CD4-positive, alpha-beta T cell treated with Interleukin-17A for 4 hours (primary cell): ENCODE measurements at places on chromosomes 12 and 14.

- DNase-seq, result peak; percentile 47
Observed at GRCh38 chr12:48542300-48542928, 17.0 kb downstream of the OR8S1 start.

DNA sequence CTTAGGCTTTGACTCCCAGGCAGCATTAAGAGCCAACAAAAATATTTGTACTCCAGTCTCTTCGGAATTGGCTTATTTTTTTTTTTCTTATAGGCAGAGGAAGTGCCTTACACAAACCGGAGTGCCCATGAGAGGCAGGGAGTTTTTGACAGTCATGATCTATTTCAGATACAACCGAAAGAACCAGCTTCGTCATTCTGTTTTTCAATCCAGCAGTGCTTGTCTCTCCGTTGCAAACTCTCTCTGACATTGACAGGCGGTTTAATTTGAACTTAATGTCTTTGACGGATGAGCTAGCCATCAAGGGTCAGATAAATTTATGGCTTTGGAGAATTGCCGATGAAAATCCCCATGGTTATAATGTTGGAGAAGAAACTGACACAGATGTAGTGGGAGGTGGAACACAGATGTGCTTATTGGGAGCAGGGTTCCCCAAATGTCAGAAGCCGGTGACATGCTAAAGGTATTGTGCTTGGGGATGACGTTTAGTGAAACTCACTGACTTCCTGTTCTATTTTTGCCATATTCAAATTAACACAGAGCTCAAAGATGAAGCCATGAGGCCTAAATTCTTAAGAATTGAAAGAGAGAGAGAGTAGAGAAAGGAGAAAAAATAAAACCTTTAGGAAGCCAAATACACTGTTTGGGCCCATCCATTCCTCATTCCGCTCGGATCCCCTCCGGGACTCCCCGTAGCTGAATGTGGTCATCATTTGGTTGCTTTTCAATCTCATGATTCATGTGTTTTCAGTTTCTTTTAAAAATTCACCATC lies 59.7 kb downstream of the PLXNC1 start:
- peak; percentile 37 for DNase-seq

DNA sequence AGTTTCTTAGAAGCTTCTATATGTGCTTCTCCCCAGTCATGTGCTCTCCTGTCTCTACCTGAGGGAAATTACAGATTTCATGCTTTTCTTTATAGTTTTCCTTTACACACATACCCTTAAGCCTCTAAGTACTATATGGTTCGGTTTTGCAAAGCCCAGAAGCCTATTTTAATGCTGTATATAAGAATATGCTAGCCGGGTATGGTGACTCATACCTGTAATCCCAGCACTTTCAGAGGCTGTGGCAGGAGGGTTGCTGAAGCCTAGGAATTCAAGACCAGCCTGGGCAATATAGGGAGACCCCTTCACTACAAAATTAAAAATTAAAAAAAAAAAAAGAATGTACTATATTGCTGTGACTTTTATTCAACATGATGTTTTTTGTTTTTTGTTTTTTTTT lies 15.4 kb downstream of the DGLUCY start:
- no peak for DNase-seq

GRCh38 chr14:35750202-35750904 lies 58.7 kb downstream of the RALGAPA1 start:
- DNase-seq, result no peak

GRCh38 chr12:55957106-55957859 lies 8.6 kb downstream of the PMEL start:
- DNase-seq, result no peak

DNA sequence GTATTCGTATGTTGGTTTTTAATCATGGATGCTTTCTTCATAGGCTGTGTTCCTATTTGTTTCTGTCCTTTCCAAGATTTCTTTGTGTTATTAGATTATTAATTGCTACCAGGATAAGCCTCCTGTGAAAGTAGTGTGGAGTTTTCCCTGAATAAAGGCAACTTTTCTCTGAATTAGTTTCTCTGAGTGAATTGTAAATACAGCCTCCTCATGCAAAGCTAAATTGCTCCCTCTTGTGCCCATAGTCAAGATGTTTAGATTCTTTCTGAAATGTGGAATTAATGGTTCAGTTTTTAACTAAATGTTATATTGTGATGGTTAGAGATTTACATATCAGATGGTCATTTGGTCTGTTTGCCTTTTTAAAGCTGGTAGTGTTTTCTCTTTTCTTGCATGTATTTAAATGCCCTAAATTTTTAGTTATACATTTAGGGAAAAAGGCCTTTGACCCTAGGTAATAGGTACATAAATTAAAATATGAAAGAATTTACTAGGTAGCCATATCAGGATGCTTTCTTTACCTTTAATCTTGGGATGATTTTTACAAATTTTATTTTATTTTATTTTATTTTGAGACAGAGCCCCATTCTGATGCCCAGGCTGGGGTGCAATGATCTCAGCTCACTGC lies 8.9 kb downstream of the APAF1 start:
- DNase-seq, result peak; percentile 13

DNA sequence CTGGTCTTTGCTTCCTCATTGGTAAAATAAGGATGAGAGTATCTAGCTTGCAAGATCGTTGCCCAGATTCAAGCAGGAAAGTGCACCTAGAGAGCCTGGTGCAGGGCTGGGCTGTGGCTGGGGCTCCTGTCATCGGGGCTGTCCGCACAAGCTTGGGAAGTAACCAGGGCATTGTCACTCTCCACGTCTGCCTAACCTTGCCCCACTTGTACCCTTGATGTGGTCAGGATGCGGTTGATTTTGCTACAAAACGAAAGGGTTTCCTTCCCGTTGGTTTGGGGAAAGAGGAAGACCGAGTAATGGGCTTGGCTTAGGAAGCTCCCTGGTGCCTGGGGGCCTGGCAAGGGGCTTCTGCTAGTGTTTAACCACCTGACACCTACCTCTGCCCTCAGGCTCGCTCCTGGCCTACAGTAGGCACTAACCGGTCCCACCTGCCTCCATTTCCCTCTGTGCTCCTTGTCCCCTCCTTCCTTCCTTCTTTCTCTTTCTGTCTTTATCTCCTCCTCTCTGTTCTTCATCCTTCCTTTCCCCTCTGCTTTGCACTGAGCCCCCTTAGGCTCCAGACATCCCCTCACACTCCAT lies 21.8 kb downstream of the MVK start:
- DNase-seq, result peak; percentile 12

- no peak for DNase-seq
Observed at GRCh38 chr12:101616027-101616494, 21.3 kb downstream of the MYBPC1 start.

- no peak for DNase-seq
Observed at GRCh38 chr12:95517246-95517645, 34.0 kb downstream of the USP44 start.

GRCh38 chr12:20154052-20154451 lies 214.3 kb upstream of the PDE3A start:
- no peak for DNase-seq

DNA sequence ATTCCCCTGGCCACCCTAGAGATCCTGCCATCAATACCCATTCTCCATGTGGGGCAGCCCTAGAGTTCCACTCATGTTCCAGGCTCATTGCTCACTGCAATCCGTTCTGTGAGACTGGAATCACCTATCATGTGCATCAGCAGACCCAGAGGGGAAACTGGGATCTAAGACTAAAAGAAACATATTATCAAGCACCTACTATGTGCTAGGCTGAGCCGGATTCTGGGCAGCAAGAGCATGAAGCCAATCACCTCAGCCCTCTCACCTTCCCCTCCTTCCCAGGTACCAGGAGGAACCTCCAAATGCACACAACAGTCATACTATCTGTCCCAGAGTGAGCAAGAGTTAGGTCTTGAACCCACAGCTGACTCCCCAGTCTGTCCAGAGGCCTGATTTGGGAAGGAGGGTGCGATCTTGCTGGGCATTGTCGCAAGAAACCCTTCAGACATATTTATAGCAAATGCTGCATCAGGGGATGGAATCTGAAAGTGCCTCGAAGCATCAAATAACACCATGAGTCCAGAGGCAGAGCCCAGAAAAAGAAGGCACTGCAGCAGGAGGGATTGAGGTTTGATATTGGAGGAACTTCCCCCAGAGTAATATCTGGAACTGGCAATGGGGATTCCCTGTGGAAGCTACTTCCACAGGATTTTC lies 6.7 kb upstream of the CACNB3 start:
- no peak for DNase-seq

DNA sequence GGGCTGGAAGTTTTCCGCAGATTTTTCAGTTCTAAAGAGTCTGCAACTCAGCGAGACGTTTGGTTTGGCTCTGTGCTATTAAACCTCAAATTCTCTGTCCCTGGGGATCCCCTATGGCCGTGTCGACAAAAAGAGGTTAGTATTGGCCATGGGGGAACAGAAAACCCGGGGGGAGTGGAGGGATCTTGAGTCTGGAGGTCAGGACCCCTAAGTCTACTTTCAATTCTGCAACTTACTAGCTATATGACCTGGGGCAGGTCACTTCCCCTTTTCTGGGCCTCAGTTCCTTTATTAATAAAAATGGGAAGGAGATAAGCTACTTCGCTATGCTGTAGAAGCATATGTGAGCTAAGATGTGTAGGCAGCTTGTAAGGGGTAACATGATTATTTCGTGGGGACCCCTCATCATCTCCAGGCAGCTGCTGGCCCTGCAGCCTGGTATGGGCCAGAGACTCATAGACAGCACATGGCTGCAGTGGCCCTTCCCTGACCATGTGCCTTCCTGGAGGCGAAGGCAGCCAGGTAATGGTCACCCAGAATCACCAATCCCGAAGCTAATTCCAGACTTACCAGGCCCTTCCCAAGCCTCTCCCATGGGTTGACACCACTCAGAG lies 8.6 kb downstream of the ASB2 start:
- no peak for DNase-seq

- no peak for DNase-seq
Observed at GRCh38 chr12:89389755-89390661, 37.7 kb upstream of the DUSP6 start.

DNA sequence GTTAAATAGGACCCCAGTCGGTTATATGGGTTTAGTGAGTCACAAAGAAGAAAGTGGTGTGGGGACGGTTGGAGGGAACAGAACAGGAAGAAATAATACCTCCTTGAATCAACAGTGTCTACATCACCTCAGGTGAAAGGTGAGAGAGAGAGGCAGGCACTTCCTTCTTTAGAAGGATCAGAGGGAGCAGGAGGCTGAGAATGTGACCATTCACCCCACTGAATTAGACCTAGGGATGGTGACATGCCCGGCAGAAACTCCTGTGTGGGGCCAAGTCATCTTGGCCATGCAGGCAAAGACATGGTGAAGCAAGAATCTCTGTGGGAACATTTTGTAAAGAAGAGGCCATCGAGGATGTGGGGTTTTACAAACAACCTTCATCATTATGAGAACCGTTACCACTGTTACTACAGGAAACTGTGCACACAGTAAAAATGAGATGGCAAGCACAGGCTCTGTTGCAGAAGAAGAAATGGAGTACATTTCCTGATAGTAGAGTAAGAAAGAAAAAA lies 1196.9 kb downstream of the VRK1 start:
- DNase-seq, result peak; percentile 57

DNA sequence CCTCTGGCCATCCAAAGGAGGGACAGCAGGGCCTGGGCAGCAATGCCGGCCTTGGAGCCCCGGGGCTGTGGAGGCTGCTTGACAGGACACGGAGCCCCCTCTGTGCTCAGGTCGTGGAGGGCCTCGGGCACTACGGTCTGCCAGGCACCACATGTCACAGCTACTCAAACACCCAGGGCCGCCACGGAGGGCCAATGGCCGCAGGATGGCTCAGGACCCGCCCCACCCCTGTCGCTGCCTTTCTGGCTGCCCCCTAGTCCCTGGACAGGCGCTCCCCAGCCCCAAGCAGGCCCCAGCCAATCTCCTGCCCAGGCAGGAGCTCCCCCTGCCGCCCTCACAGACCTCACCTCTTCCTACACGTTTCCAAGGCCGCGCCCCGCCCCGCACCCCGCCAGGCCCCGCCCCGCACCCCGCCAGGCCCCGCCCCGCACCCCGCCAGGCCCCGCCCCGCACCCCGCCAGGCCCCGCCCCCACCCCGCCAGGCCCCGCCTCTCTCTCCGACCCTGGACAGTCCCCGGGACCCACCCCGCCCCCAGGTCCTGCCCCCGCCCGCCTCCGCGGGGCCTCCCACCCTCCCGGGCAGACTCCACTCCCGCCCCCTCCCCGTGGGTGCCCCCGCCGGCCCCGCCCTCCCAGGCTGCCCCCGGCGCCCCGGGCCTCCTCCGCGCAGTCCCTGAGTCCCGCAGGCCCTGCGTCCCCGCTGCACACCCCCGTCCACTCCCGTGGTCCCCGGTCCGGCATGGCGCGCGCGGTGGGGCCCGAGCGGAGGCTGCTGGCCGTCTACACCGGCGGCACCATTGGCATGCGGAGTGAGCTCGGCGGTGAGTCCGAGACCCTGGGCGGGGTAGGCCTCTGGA lies at the start of gene ASPG:
Gene ASPG, plus strand, starts transcription at position 669 of the 857 bp plus-strand sequence. Its CDS starts 71 bp downstream, at position 740.
- peak; percentile 49 for DNase-seq

- no peak for DNase-seq
Observed at GRCh38 chr14:43900173-43900655, 606.9 kb downstream of the FSCB start.

- no peak for DNase-seq
Observed at GRCh38 chr12:3161861-3162260, 84.7 kb downstream of the TSPAN9 start.

GRCh38 chr14:67571991-67572323 lies 28.1 kb downstream of the PIGH start:
- DNase-seq, result no peak

DNA sequence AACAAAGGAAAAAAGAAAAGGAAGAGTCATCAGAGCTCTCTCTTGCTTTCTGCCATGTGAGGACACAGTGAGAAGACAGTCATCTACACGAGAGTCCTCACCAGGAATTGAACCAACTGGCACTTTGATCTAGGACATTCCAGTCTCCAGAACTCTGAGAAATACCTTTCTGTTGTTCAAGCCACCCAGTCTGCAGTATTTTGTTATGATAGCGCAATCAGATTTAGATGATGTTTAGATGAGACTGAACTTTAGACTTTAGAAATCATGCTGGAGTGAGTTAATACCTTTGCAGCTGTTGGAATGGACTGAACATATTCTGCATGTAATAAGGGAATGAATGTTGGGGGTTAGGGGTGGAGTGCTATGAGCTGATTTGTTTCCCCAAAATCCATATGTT lies 28.1 kb upstream of the RAB21 start:
- no peak for DNase-seq

DNA sequence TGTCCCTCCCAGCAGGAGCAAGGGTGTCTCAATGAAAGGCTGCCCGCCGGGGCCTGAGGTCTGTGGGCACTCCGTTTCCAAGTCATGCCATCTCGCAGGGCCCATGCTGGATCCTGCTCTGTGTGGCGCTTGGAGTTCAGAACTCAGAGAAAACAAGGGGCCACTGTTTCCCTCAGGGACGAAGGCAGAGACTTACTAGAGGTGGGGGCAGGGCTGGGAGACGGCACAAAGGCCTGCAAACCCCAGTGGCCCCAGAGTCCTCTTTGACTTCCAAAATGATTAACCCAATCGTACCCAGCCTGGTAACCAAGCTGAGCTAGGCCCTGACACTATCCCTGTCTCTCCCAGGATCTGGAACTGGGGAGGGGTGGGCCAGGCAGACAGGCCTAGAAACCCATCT lies 95.8 kb downstream of the ITPK1 start:
- DNase-seq, result no peak

GRCh38 chr12:54294152-54294952 lies 6.5 kb downstream of the NFE2 start:
- peak; percentile 73 for DNase-seq
